KG1 (cell line): ENCODE measurements at places on chromosomes 7 and 10.

DNA sequence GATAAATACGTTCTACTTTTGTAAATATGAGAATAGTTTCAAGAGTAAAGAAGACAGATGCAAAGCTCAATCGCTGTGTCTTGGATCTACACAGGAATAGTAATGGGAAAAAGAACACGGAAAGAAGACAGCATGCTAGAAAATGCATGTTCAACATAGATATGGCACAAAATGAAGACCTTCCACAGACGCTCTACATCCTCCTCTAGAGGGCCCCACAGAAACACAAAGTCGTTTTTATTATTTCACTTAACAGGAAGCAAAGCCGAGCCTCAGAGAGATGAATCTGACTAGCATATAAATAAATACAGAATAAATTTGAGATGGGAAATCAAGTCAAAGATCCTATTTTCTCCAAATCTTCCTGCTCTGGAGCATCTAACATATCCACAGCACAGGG lies 292.6 kb downstream of the PARD3 start:
- no peak for DNase-seq

GRCh38 chr10:63766745-63767137 lies 245.5 kb downstream of the REEP3 start:
- no peak for DNase-seq

- no peak for DNase-seq
Observed at GRCh38 chr10:95245425-95246055, 45.3 kb downstream of the PDLIM1 start.

- DNase-seq, result no peak
Observed at GRCh38 chr7:155408651-155409586, 49.0 kb upstream of the EN2 start.

- DNase-seq, result no peak
Observed at GRCh38 chr7:20064974-20065862, 152.0 kb downstream of the MACC1 start.

GRCh38 chr7:110754649-110755048 lies 336.3 kb upstream of the LRRN3 start:
- no peak for DNase-seq

DNA sequence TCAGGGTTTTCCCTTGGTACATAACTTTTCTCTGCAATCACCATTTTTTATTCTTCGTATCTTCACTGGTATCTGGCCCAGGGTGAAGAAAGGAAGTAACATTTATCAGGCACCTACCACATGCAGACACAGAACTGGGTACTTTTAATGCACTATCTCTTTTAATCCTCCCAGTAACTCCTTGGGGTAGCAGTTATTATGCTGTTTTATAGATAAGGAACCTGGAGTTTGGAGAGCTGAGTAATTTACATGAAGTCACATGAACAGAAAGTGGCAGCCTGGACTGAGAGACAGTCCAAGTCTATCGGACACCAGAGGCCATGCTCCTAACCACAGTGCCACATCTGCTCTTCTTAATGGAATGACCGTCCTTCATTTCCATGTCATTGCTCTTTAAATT lies 117.1 kb upstream of the PODXL start:
- no peak for DNase-seq

DNA sequence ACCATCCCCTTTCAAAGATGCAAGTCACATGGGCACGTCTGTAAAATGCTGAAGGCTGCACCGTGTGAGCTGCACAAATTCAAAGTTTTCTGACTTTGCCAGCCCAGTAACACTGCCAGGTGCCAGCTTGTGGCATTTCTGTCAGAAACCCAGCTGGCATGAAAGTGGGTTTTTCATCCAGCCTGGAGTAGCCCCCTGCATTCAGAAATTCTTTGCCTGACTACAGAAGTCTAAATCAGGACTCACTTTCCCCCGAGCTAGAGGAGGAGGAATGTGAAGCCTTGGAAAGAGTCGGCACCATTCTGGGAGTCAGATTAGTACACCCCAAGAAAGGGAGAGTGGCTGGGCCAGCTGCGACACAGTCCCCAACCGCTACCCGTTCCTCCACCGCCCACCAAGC lies 56.7 kb upstream of the EN2 start:
- no peak for DNase-seq

DNA sequence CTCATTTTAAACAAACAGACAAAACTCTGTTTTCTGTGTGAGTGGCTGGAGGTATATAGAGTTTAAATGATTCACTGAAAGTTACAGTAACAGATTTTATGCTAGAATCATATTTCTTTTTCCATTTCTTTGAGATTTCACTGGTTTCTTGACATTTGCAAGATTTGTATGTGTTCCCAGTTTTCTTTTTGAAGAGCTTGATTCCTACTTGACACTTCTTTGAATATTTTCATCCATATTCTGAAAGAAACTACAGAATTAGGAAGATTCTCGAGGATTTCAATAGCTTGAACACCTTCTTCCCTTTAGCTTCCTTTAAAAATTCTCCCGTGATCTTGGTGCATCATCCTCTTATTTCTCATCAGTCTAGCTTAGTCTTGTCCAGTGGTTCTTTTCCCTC lies 93.6 kb downstream of the ZNF277 start:
- no peak for DNase-seq

DNA sequence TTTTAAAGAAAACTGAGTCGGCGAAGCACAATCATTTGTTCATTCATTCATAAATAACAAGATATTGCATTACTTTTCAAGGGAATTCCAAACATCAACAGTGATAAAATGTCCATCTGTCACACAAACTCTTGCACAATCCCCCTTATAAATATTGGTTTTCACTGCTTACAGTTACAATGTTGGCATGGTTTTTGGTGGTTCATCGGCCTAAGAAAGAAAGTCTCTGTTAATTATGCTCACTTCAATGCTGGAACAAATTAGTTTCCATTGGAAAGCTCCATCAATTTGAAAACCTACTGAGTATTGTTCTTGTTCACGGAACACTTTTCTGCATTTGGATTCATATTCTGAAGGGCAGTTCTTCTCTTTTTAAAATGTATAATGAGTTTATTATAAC lies 188.5 kb downstream of the JAZF1 start:
- DNase-seq, result no peak

DNA sequence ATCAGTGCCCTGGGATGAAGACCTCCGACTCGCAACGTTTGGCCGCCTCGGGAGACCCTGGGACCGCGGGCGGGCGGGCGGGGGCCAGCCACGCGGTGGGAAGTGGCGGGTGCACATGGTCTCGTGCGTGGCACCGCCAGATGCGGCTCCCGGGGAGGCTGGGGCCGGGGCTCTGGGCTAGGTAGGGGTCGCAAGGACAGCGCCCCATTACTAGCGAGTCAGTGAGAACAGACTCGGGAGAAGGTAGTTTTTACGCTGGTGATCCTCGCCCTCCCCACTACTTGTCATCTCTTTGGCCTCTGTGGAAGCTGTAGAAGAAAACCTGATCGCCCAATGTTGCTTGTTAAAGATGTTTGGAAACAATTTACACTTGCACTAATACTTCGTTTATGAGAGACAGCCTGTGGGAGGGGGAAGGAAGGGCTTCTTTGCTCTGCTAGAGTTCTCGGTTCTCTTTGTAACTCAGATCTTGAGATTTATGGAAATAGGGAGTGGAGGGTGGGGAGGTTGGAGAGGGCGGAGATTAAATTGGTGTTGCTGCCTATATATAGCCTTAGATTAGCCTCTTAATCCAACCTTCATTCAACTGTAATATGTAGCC lies 591 bp downstream of the BZW2 start:
- DNase-seq, result no peak

- DNase-seq, result no peak
Observed at GRCh38 chr10:93917821-93918220, 24.0 kb downstream of the SLC35G1 start.

DNA sequence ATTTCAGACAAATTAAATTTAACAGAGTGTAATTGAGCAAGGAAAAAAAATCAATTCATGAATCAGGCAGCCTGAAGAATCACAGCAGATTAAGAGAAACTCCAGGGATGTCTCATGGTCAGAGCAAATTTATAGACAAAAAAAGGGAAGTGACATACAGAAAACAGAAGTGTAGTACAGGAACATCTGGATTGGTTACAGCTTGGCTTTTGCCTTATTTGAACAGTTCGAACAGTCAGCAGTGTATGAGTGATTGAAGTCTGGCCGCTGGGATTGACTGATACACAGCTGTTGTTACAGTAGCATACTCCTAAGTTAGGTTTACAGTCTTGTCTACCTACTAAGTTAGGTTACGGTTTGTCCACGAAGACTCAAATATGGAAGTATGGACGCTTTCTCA lies 255.3 kb downstream of the HPSE2 start:
- DNase-seq, result no peak

- DNase-seq, result no peak
Observed at GRCh38 chr10:128064970-128065580, 61.1 kb downstream of the MKI67 start.

DNA sequence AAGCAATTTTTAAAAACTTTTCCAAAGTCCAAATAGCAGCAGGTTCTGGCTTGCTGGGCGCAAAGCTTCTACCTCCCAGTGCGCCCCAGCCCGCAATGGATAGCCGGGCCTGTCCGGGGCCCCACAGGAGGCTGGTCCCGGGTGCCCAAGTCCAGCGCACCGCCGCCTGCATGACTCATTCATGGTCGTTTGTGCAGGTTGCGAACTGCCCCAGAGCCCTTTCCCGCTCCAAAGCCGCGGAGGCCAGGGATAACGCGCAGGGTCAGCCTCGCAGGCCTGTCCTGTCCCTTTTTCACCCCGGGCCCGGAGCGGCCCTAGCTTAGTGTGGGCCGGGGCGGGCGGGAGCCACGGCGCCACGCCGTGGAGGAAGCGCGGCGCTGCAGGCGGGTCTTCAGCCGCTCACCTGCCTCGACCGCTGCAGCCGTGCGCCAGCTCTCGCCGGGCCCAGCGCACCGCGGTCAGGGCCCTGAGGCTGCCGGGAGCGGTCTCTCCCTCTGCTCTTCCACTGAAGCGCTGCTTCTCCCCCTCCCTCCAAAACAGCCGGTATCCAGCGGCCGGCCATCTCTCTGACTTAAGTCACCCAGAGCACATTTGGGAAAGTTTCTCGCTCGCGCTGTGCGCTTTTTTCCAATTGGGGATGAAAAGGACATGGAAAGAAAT lies 1.7 kb upstream of the EGR2 start:
- peak; percentile 35 for DNase-seq

- DNase-seq, result no peak
Observed at GRCh38 chr10:88886557-88886956, 6.5 kb downstream of the STAMBPL1 start.

- DNase-seq, result no peak
Observed at GRCh38 chr10:26879744-26880143, 19.0 kb upstream of the ABI1 start.

- no peak for DNase-seq
Observed at GRCh38 chr10:7969623-7970022, 84.9 kb upstream of the GATA3 start.

DNA sequence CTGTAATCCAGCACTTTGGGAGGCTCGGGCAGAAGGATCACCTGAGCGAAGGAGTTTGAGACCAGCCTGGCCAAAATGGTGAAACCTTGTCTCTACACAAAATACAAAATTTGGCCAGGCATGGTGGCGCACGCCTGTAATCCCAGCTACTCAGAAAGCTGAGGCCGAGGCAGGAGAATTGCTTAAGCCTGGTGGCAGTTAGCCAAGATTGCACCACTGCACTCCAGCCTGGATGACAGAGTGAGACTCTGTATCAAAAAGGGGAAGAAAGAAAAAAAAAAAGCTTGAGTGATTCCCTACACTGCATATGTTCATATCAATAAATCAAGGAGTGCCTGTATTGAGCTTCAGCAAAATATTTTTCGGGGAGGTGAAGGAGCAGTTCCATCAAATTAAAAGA lies 45.8 kb upstream of the SRRM3 start:
- peak; percentile 8 for DNase-seq

GRCh38 chr10:58209669-58210068 lies 58.0 kb downstream of the IPMK start:
- no peak for DNase-seq

GRCh38 chr10:86440874-86441843 lies 74.6 kb upstream of the GRID1 start:
- DNase-seq, result no peak

DNA sequence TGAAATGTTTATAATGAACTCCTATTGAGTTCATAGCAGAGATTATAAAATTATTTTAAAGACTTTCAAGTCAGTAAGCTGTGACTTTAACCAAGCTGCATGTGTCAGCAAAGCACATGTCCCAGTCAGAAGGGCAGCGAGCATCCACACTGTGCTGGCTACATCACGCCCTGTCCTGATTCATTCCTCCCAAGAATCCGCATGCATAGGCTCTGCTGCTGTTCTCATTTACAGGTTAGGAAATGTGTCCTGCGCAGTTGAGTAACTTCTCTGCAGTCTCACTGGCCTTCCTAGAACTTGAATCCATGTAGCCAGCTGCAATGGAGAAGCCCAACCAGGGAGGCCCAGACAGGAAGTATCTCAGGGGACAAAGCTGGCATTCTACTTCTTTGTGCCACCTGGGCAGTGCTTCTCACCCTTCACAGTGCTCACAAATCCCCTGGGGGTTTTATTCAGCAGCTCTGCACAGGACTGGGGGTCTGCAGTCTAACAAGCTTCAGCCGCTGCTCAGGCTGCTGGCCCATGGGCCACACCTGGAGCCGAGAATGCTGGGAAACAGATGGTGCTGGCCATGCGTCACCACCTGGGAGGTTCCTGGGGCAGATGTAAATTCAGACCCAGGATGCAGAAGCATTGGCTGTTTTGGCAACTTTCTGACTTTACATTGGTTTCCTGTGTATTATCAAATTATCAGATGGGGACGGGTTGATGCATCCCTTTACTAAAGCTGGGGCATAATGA lies 192.8 kb upstream of the GDF10 start:
- no peak for DNase-seq

- DNase-seq, result no peak
Observed at GRCh38 chr7:84422790-84423189, 228.2 kb upstream of the SEMA3A start.

DNA sequence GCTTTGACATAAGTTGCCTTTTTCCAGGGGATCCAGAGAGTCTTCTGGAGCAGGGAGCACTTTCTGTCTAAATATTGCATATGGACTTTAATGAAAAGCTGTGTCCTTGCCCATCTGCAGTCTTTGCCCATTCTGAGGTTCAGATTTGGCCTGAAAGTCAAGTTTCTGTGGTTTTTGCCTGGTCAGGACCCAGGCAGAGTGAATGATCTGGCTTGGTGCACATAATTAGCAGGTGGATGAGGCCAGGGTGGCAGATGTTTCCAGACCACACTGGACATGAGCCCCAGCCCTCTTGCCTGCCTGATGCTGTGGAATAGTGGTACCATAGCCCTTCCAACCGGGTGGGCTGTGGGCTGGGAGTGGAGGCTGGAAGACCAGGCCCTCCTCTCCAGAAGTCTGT lies 11.0 kb downstream of the HECW1 start:
- no peak for DNase-seq

DNA sequence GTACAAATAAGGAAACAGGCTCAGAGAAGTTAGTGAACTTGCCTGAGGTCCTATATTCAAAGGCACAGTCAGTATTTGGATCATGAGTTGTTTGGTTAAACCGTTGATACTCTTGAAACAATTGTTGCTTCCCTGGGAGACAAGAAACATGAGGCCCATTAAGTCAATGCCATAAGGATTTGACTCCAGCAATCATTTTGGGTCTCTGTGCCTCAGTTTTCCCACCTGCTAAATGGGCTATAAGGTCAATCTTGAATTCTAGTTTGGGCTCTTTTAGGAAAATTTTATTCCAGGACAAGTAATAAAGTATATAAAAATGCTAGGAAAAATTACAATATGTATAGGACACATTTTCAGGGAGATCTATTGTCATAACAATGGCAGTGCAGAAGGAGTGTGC lies 202.1 kb downstream of the TMEM26 start:
- DNase-seq, result no peak
